A549 treated with Hydrocortisone at 1 μM for 4 hours (cell line): ENCODE measurements at places on chromosomes 3 and 15. TPM values are rescaled to one million over a fixed set of nuclear protein-coding genes. Genes with fewer than 3 reads are reported as not detected.

Gene VPS33B
- 11.9 to 16.5 TPM (median 14.7 TPM) in 5 replicates for total RNA-seq

Gene GHSR
- total RNA-seq = not detected in 5 replicates

Gene CHRNA7
- total RNA-seq = 3.4 to 5.2 TPM (median 3.8 TPM) in 5 replicates

Gene CCDC39
- not detected in 5 replicates for total RNA-seq

Gene SERPINI2
- not detected in 5 replicates for total RNA-seq

Gene HDDC3
- total RNA-seq = 26.8 to 38.6 TPM (median 34.3 TPM) in 5 replicates

Gene P4HTM
- 12.2 to 20.2 TPM (median 17.5 TPM) in 5 replicates for total RNA-seq

Gene SCAMP5
- total RNA-seq = 11.4 to 14.0 TPM (median 13.1 TPM) in 5 replicates

Gene ADCY5
- total RNA-seq = 0.36 to 0.54 TPM (median 0.45 TPM) in 5 replicates
